Renal cortex interstitium (tissue), 15 donors: ENCODE measurements at places on chromosomes 3 and 15. TPM values are rescaled to one million over a fixed set of nuclear protein-coding genes. Genes with fewer than 3 reads are reported as not detected.

Gene ZNF860
- polyA plus RNA-seq, result 3.6 TPM

DNA sequence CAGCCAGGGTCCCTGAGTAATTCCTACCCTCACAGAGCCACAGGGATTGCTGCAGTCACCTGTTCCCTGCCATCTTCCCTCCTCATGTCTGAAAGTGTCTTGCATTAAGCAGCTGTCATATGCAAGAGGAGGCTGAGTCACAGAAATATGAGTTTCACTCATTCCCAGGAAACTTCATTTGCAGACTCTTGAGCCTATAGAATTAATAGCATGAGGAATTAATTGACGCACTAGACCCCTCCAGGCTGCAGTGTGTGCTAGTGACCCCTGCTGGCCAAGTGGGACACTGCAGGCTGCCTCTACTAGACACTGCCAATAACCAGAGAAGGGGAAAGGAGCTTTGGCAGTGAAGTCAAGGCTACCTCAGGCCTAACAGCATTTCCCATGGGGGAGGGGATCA, 50.6 kb upstream of the SLC6A1 start:
- no peak for DNase-seq

DNA sequence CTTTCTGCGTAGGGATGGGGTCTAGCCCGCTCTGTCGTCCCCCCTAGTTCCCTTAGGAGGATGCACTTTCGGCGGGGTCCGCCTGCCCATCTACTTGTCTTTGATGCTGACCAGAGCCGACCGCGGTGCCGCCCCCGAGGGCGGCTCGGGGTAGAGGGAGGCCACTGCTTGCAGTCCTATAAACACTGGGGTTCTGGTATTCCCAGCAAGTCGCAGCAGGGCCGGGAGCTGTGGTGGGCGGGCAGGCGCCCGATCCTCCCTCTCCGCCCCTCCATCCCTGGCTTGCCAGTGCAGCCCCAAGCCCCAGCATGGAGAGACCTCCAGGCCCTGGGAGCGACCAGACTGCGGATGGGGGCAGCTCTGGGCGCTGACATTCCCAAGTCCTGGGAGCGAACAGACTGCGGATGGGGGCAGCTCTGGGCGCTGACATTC, 830 bp downstream of the SEMA4B start:
- no peak for DNase-seq

GRCh38 chr3:172129498-172129849, 90.1 kb downstream of the FNDC3B start:
- no peak for DNase-seq

- DNase-seq, result no peak
Measured at GRCh38 chr3:193470710-193471109, 84.0 kb downstream of the ATP13A4 start.

DNA sequence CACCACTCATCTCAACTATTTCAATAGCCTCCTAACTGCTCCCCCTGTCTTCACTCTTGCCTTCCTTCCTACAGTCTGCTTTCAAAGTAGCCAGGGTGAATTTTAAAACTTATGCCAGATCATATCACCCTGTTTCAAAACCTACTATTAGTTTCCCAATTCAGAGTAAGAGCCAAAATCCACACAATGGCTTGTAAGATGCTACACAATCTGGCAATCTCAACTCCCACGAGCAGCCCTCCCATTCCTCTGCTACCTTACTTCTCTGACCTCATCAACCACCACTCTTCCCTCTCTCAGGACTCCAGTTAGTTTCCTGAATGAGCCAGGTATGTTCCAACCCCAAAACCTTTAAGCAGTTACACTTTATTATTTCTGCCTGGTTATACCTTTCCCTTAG, 62.5 kb downstream of the VPS13C start:
- DNase-seq, result no peak

DNA sequence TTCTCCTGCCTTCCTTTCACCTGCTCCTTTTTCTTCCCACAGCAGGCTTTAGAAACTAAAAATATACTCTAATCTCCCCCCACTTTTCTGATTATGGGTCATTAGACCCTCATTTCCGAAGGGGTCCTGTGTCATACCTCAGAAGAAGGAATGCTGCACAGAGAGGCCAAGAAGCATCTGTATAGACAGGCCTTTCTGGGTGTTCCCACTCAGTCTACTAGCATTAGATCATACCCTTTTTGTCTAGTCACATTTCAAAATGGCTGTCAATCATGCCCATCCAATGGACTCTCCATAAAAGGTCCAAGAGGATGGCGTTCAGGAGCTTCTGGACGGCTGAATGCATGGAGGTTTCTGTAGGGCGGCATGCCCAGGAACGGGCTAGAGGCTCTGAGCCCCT, 192.2 kb downstream of the SUCLG2 start:
- no peak for DNase-seq

DNA sequence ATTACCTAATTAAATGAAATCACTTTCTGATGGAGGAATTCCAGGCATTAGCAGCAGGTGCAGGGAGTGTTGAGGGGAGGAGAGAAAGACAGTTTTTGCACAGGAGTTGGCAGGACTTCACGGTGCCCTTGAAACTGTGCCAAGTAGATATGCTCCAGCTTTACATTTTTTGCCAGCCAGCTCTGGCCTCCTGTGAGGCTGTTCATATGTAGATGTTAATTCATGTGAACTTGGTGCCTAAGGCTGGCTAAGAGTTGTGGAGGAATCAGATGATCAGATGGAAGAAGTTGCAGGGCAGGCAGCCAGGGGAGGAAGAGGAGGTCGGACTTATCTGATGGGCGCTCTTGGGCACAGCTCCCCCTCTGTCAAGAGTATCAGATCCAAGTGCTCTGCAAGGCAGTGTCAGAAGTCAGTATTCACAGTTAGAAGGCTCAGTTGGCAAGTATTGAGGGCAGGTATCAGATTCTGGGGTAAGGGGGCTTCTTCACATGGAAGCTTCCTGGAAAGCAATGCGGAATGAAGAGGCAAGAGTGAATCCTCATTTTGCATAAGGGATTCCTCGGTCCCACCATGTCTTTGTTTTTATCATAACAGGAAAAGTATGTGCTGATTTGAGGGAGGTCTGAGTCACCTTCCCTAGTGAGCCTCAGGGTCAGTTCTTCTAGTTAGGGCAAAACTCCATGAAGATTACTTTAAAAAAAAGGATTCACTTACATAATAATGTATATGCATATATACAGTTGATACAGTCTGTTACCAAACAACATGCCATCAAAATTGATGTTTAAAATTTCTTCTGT, 172.6 kb upstream of the UMPS start:
- no peak for DNase-seq

DNA sequence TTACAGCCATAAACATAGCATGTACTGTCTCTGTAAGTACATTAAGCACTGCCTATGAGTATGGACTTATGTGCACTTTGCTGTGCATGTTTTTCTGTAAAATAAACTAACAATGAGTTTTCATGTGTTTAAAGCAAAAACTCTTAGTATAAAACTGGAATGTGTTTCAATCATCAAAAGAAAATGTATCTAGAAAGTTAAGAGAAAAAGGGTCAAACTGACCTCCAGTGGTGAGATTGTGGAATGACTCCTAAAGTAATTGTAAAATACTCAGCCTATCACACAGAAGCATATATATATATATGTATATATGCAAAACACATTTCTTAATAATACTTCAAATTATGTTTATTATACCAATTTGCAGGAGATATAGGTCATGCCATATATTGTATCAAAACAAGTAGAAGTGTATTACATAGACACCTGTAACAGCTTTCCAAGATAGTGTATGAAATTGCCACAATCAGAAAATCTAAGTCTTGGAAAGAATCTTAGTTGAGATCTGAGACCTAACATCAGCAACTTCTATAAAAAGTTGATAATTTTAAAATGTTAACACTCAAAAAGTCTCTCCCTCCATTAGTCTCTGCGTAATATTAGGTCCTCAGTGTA, 199.6 kb downstream of the FMN1 start:
- no peak for DNase-seq

DNA sequence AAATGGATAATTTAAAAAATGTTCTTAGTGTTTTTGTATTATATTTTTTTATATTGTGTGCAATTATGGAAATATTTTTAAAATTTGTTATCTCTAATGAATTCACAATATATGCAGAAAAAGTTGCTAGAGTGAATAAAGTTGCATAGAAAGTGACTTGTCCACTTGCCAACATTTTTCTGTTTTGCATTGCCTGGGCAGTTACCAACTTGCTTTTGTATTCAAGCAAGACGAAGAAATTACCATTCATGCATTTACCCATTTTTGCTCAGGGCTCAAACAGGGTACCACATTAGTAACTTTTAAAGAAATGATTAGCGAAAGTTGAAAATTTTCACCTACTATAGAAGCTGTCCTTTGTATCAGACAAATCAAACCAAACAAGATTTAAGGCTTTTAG, 152.9 kb upstream of the STRIT1 start:
- no peak for DNase-seq

DNA sequence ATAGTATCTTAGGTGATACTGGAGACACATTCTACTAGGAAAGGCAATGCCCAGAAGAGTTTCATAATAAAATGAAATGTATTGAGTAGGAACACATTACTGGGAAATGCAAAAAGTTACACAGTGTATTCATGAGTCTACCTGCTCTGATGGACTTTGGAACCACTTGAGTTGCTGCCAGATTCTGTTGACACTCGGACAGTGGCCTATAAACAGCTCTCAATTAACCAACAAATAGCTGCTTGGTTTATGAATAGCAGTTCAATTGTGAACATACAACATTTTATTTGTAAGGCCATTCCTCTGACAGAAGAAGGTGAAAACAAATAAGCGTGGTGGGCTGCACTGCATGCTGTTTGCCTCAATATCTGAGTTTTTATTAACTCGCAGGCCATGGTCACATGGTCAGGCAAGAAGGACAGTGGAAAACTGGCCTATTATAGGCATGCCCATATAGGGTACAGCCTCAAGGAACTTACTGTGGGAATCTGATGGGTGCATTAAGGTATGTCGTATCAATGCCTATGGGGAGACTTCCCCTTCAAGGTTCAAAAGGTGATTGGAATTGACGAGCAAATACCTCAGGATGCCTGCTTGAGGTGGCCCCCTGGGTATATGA, 66.2 kb downstream of the C3orf80 start:
- no peak for DNase-seq
